ENCODE measurements at places on chromosomes 12 and 14.

DNA sequence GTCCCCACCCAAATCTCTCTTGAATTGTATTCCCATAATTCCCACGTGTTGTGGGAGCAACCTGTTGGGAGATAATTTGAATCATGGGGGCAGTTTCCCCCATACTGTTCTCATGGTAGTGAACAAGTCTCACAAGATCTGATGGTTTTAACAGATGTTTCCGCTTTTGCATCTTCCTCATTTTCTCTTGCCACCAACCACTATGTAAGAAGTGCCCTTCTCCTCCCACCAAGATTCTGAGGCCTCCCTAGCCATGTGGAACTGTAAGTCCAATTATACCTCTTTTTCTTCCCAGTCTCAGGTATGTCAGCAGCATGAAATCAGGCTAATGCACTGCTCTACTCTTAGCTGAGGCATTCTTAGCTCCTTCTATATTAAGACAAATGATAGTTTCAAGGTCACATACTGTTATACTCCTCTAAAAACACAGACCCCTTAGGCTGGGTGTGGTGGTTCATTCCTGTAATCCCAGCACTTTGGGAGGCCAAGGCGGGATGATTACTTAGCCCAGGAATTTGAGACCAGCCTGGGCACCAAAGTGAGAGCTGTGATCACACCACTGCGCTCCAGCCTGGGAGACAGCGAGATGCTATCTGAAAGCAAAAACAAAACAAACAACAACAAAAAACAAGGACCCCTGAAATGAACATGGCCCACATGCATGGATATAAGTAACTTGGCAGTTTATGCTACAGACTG lies 3.6 kb downstream of the SCAF11 start:
- DNase-seq, result peak; percentile 84

DNA sequence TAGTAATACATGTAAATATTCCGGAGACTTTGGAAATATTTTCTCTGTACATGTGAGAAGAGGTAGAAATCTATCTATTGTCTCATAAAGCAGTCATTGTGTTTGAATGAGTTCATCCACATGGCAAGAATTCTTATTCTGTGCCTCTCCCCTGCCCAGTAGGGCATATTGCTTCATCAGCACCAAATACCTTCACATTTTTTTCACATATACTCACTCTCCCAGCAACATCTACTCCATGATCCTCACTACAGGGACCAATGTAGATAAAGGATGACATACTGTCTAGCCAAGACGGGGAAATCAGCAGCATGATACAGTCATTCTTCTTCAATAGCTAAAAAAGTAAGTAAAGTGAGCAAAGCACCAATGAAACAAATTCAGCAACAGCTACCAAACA lies 1.3 kb upstream of the TAS2R14 start:
- no peak for DNase-seq

GRCh38 chr12:44674875-44675274 lies 201.2 kb downstream of the NELL2 start:
- no peak for DNase-seq

DNA sequence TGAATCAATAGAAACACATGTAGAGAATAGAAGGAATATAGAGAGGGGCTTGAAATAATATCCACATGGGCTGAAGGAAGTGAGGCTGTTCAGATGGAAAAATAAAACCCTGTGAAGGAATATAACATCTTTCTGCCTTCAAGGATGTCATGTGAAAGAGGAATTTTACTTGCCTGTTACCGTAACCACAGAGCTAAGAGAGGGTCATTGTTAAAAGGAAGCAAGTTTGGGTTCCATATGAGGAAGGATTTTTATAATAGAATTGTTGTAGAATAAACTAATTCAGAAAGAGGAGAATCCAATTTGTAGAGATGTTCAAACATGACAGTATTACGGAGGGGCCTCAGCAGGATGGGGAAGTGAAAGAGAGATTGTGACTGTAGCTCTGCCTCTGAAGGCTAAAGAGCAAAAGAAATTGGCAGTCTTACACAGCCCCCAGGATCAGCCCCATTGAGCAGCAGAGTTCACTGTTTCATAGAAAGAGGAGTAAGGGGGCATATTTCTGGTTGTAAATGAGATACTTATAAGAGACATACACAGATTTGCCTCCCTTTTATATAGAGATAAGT lies 41.8 kb upstream of the PTPRR start:
- DNase-seq, result no peak

- peak; percentile 1 for DNase-seq
Observed at GRCh38 chr14:87411370-87411769, 581.6 kb downstream of the GALC start.

GRCh38 chr14:59631237-59631636 lies 54.6 kb upstream of the CCDC175 start:
- no peak for DNase-seq

DNA sequence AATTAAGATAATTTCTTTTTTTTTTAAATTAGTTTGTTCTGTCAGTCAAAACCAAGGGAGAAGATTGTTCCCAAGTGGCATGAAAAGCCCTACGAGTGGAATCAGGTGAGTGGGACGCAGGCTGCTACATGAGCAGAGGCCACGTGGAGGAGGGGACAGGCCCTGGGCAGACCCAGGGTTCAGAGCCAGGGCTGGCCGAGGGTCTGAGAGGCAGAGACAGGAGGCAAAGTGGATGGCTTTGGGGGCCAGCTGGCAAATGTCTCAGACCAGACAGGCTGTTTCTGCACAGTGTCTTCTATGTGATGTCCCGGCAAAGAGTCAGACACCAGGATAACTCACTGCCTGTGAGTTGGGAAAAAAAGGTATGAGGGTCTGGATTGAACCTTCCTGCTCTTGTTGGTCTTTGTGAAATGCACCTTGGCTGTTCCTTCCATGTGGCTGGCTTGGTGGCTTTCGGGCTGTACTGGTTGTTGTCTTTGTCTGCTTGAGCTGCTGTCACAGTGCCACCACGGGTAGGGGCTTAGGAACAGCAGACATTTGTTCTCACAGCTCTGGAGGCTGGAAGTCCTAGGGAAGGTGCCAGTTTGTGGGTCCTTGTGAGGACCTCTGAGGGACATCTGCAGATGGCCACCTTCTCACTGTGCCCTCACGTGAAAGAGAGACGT lies 35.8 kb upstream of the ASPG start:
- no peak for DNase-seq

- DNase-seq, result no peak
Observed at GRCh38 chr12:13230500-13230899, 34.0 kb downstream of the EMP1 start.

DNA sequence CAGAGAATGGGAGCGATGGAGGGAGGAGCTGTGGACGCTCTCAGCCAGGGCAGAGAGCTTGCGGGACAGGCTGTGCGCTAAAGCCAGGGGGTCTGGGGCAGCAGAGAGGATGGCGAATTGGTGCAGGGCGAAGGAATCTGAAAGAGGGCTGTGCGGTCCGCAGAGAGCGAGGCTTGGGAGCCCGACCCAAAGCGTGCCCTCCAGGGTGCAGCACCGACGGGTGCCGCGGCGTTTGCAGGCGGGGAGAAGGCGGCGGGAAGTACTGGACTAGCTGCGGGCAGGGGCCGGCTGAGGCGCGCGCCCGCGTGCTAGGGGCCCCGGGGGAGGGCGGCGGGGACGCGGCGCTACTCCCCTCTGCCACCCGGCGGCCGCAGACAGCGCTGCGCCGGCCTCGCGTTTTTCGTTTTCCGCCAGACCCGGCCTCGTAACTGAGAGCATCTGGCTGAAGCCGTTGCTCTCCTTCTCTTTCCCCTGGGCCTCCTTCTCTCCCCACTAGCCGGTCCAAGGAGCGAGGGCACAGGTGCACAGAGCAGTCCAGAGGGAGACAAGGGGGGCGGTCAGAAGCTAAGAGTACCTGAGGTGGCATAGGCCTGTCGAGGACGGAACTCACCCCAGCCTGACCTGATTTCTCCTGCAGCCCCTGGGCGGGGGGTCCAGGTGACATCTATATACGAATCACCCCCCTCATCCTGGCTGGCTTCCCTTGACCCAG lies 24.9 kb downstream of the SLC6A12 start:
- DNase-seq, result peak; percentile 24

GRCh38 chr14:104187931-104188726 lies 49.7 kb downstream of the KIF26A start:
- no peak for DNase-seq

GRCh38 chr14:74038020-74038859 lies 19.1 kb downstream of the BBOF1 start:
- peak; percentile 66 for DNase-seq

DNA sequence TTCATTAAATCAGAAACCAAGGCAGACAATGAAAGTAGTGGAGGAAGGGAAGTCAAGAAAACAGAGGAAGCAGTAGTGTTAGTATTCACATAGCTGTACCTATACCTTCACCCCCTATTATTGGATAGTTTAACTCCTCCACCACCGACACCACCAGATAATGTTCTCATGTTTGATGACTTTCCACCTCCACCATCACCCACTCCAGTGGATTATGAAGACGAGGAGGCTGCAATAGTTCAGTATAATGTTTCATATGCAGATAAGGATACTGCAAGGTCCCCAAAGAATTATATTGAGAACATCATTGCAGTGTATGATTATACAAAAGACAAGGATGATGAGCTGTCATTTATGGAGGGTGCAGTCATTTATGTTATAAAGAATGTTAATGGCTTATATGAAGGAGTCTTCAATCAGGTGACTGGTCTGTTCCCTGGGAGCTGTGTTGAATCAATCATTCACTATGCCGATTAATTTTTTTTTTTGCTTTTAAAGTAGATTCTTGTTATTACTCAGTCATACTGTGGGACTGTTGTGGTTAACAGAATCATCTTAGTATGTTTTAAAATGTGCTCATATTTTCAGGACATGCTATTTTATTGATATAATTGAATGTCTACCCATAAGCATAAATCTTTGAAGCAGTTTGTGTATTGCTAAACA lies 32.2 kb upstream of the KTN1 start:
- no peak for DNase-seq

GRCh38 chr14:33364466-33364865 lies 425.8 kb downstream of the NPAS3 start:
- DNase-seq, result no peak

GRCh38 chr14:89470401-89470800 lies 53.4 kb upstream of the FOXN3 start:
- DNase-seq, result no peak

DNA sequence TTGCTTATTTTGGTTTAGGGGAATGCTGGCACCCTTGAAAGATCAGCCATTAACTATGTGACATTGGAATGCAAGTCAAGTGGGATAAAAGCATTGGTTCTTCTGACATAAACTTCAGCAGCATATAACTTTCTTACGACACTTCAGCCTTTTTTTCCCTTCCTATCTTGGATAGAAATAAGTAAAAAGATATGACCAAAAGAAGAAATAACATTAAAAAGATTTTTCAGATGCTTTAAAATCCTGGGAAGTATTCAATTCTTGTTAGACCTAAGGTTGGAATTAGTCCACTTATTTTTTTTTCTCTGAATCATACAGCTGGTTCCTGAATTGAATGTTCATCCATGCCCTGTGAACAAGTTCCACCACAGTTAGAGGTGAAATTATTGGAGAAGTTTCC lies 85.6 kb upstream of the TSPAN8 start:
- no peak for DNase-seq

Data from B cell (primary cell).